Thoracic aorta (tissue), 2 donors: ENCODE measurements at places on chromosomes 1 and 21.
A peak's percentile ranks its signal among the peaks of the same experiment; 100 is the strongest.

GRCh38 chr1:173775578-173776226, 48.8 kb upstream of the DARS2 start:
- no peak for DNase-seq

DNA sequence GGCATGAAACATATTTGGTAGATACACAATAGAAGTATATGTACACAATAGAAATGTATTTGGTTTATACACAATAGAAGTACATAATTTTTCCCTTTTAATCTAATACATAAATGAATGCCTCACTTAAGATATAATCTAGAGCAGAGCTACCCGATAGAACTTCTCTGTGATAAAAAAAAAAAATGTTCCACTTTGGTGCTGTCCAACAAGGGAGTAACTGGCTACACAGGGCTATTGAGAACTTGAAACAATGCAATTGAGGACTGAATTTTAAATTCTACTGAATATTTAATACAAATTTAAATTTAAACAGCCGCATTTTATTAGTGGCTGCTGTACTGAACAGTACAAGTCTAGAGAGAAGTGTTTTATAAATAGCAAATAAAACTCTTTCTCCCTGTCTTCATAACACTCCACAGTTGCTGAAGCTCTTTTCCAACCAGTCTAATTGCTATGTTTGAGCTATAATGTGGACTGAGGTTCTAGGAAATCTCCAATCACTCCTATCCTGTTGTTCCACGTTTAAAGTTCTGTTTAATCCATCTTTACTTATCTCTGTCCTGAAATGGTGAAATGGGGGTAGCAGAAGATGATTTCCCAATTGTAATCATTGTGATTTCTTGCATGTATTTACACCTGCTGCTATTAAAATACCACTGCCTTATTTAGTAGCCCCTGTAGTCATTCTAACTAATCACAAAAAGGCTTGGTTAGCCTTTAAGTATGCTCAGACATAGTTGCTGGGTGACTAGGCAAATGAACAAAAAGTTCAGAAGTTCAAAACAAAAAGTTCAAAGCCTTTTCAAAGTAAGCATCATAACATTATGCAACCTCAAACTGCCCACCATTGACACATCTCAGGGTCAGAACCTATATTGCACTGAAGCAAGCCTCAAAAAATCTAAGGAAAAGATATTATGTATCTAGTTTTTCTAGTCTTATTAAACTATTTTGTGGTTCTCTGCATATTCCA, 192.3 kb upstream of the C1orf87 start:
- no peak for DNase-seq

- no peak for DNase-seq
These were observed 284.6 kb downstream of the DNM3 start for GRCh38 chr1:172125812-172126430.

DNA sequence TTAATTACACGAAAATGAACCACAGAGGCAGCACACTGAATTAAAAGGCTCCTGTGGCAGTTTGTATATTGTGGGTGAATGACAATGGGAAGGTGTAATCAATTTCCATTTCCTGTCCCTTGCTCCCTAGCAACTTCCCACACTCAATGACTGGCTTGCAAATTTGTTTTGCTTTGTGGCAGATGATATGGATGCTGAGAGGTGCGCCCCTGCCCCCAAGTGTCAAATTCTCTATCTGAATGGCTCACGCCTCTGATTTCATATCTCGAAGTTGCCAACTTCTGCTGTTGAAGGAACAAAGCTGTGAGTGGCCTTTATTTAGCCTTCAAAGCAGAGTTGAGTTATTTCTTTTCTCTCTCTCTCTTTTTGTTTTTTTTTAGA, 86.0 kb downstream of the FOXD2 start:
- no peak for DNase-seq

DNA sequence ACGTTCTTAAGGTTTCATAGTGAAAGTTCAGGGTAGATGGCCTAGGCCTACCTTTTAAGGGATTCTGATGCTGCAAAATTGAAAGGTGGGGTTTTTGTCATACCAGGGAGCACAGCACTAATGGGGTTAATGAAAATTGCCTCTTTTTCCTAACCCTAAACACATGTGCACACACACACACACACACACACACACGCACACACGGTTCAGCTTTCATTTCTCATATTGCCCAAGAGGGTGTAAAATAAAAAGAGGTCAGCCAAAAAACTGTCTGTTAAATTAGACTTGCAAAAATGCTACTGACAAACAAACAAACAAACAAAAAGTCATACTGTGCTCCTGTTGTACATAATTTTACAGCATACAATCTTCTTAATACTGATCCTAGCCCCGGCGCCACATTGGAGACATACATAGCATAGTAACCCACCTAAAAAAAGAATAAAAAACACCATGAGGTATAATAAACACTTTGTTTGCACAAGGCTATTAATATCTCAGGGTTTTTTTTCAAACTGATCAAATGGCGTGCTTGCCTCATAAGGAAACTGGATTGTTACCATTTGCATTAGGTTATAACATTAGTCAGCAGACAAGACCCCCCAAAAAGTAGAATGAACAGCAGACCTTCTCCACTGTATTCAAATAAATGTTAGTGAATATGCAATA, 69.1 kb downstream of the TGFB2 start:
- no peak for DNase-seq

- DNase-seq, result no peak
These were observed 42.1 kb downstream of the YARS1 start for GRCh38 chr1:32774950-32775634.

DNA sequence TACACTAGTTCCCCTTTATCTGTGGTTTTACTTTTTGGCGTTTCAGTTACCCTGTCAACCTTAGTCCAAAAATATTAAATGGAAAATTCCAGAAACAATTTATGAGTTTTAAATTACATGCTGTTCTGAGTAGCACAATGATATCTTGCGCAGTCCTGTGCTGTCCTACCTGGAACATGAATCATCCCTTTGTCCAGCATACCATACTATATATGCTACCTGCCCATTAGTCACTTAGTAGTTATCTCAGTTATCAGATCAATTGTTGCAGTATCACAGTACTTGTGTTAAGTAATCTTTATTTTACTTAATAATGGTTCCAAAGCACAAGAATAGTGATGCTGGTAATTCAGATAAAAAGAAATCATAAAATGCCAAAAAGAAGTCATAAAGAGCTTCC, 52.7 kb downstream of the AGBL4 start:
- no peak for DNase-seq

DNA sequence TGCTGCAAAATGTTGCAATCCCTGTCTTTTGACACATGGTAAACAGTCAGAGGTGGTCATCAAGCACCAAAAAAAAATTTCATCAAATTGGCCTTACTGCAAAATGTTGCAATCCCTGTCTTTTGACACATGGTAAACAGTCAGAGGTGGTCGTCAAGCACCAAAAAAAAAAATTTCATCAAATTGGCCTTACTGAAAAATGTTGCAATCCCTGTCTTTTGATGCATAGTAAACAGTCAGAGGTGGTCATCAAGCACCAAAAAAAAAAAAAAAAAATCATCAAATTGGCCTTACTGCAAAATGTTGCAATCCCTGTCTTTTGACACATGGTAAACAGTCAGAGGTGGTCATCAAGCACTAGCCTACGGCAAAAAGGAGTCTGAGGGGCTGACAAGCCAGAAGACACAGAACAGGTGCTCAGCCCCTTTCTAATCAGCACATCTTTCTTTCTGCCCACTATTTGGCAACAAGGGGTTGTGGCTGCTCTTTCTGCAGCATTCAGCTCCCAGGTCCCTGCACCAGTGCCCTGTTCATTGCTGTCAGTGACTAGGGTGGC, 223.8 kb downstream of the KCNH1 start:
- no peak for DNase-seq

- DNase-seq, result no peak
These were observed 55.5 kb downstream of the FOXO6 start for GRCh38 chr1:41416552-41417334.

- DNase-seq, result no peak
These were observed 251.6 kb upstream of the SGIP1 start for GRCh38 chr1:66282343-66282852.

GRCh38 chr21:29385934-29386520, 87.3 kb downstream of the BACH1 start:
- no peak for DNase-seq

DNA sequence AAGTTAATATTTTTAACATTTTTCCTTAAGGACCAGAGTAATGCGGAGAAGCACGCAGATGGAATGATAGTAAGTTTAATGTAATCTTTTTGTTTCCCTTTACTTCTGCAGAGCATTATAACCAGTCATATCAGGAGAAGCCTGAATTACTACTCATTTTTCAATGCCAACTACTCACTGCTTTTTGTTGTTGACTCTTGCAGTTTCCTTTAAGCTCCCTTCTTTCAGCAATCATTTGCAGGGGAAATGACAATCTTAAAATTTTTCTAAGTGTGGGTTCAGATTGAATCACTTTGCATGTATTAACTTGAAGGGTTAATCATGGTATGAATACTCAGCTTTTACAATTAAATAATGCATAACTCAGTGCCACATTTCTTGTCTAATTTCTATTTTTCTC, 122.2 kb downstream of the NRDC start:
- no peak for DNase-seq

- no peak for DNase-seq
These were observed 104.5 kb upstream of the FMN2 start for GRCh38 chr1:239987103-239987745.

GRCh38 chr1:71083271-71083670, 2.4 kb upstream of the ZRANB2 start:
- no peak for DNase-seq

- no peak for DNase-seq
These were observed 65.6 kb downstream of the GRIK3 start for GRCh38 chr1:36968730-36969129.

DNA sequence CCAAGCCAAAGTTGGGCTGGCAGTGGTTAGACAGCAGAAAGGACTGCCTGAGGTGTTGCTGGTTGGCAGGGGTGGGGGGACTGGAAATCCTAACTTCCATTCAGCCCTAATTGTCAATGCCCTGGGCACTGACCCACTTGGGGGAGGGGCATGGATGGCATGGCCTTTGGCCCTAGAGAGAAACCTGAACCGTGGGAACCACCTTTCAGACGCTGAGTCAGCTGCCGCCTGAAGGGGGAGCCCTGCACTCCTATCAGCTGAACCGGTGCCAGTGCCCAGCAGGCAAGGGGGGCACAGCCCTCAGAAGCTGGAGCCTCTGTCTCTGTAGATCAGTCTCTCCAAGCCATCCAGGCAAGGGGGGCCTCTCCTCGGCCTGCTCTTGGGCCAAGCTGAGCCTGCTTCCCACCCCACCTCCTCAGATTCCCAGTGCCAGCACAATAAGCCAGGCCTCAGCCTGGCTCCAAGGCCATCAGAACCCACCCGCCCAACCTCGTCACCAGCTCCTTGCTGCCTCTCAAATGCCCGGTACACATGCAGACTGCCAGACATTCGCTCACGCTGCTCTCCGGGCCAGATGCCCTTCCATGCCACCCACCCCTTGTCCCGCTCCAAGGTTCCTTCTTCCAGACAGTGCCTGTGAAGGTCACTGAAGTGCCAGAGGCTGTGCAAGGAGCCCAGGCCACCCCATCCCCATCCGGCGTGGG, 11.6 kb downstream of the TINAGL1 start:
- DNase-seq, result peak; percentile 68

- DNase-seq, result no peak
These were observed 35.4 kb downstream of the ADGRL2 start for GRCh38 chr1:81836007-81836626.

- no peak for DNase-seq
These were observed 37.9 kb upstream of the USP24 start for GRCh38 chr1:55252942-55253589.

DNA sequence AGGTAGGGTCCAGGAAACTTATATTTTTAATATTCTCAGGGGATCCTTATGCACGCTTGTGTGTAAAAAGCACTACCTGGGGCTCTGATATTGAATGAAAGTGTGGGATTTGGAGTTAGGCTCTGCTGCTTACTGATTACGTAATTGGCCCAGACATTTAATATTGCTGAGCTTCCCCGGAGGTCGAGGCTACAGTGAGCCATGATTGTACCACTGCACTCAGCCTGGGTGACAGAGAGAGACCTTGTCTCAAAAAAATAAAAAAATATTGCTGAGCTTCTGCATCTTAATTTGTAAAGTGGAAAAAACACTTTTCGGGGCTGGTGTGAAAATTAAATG, 62.2 kb upstream of the KIF26B start:
- DNase-seq, result no peak
